ENCODE measurements at places on chromosomes 2 and 18.
A peak's percentile ranks its signal among the peaks of the same experiment; 100 is the strongest.

DNA sequence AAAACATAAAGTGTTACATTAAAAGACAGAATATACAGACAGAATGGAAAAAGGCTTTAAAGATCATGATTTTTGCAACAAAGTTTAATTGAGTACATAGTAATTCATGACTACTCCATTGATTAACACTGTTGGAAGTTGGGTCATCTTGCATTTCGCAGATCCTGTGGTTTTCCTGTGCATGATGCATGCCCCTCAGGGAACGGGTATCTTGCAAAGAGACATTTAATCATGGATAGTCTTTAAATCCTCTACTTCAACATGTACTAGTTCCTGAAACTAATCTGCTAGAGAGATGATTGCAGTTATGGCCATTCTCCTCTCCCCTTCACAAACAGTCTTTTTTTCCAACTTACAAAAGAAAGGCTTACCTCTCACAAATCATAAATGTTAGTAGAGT, 155.6 kb upstream of the DSEL start:
- peak; percentile 7 for DNase-seq

DNA sequence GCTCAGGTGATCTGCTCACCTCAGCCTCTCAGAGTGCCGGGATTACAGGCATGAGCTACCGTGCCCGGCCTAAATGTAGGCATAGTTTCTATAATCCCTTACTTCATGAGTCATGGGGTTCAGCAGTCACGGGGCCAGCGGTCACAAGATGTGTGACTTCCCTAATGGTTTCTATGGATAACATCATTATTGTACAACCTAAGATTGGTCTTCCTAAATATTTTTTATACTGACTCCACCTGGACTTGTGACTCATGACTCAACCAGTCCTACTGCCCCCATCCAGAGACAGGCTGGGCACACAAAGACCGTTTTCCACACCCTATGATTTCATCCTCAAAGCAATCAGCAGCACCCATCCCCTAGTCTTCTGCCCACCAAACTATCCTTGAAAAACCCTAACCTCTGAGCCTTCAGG, 15.9 kb downstream of the FAM210A start:
- DNase-seq = no peak

- no peak for DNase-seq
Observed at GRCh38 chr2:62196278-62196901, 475 bp downstream of the B3GNT2 start.

DNA sequence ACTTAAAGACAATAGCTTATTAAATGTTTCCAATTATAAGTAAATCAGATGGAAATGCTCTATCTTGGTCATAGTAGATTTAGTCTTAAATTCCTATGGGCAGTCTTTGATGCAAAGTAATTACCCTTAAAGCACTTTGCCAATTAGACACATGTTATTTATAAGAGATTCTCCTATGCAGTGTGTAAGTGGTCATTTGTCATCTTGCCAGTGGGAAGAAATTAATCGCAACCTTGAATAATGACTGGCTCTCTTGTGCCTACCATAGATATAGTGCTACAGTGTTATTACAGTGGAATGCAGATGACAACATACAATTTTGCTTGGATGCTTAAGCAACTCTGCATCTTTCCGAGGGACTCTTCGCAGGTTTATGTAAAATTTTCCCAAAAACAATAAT, 311.0 kb upstream of the THUMPD2 start:
- DNase-seq = no peak

- no peak for DNase-seq
Observed at GRCh38 chr2:235047171-235048160, 95.6 kb downstream of the SH3BP4 start.
